NCI-H1417 treated with DMSO at 0.1 percent for 48 hours (cell line): ENCODE measurements at places on chromosomes 16 and 17.

- DNase-seq = no peak
These were observed 173.0 kb upstream of the GOT2 start for GRCh38 chr16:58906981-58907715.

GRCh38 chr16:26491101-26491670 is 575.5 kb upstream of the C16orf82 start:
- no peak for DNase-seq

DNA sequence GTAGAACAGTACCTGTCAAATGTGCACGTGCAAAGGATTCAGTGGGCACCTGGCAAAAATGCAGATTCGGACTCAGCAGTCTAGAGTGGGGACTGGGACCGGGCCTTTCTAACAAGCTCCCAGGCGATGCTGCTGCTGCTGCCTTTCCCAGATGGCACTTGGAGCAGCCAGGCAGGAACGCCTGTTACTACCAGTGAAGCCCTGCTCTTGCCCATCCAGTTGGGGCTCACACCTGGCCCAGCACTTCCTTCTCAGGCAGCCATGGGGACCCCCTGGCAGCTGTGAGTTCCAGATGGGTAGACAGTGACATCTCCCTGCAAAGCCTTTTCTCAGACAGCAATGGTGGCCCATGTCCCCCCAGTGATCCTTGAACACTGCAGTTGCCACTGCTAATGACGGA is 30.4 kb downstream of the KDM8 start:
- DNase-seq = no peak

DNA sequence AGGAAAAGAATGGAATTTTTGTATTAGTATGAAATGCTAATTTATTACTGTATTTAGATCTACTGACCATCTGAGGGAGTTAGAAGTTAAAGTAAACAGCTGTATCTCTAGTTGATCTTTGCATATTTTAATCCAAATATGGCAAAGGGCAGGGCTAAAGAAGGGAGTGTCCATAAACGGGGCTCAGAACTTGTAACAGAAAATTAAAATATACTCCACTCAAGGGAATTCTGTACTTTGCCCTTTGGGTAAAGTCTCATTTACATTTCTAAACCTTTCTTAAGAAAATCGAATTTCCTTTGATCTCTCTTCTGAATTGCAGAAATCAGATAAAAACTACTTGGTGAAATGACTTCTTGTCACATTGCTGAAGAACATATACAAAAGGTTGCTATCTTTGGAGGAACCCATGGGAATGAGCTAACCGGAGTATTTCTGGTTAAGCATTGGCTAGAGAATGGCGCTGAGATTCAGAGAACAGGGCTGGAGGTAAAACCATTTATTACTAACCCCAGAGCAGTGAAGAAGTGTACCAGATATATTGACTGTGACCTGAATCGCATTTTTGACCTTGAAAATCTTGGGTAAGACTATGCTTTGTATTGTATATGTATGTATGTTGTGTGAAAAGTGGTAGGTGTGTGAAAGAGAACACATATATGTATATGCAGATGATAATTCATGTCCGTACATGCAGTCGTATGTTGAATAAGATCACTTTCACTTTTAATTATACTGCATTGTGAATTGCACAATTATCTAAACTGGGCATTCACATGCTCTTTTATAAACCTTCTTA is at the start of gene ASPA:
TSS of gene ASPA (plus strand) at position 186 of the 799 bp plus-strand sequence. CDS start at position 349, 163 bp downstream.
- DNase-seq = no peak

DNA sequence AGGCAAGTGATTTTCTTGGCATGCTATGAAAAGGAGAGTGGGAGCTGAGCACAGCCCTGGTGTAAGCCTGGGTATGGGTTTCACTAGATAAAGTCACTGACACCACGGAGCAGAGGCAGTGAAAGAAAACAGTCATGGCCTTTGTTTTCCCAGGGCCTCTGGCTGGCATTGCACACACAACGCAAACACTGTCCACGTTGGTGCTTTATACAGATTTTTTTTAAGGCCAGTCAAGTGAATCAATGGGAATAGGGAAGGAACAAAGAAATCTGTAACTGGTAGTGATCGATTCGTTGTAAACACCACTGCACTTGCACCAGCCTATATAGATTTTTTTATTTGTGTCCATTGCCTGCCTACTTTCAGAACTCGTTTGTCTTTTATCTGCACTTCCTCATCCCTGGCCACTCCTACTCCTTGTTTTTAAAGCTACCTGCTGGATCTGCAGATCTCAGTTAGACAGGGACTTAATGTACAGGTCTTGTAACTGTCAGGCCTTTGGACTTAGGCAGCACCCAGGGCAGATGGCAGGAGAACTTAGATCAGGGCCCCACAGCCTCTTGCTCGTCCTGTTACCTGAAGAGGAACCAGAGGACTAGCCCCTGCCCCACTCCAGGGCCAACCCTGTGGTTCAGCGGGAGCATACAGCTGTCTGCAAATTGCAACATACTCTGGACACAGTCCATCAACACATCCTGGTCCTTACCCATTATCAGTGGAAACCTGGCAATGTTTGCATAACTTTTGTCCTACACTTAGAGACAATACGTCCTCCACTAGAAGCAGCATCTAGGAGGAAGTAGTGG is 10.6 kb upstream of the TMIGD1 start:
- DNase-seq = no peak
